Osteoblast (primary cell): ENCODE measurements at places on chromosomes 16 and 17. TPM values are rescaled to one million over a fixed set of nuclear protein-coding genes. Genes with fewer than 3 reads are reported as not detected.

DNA sequence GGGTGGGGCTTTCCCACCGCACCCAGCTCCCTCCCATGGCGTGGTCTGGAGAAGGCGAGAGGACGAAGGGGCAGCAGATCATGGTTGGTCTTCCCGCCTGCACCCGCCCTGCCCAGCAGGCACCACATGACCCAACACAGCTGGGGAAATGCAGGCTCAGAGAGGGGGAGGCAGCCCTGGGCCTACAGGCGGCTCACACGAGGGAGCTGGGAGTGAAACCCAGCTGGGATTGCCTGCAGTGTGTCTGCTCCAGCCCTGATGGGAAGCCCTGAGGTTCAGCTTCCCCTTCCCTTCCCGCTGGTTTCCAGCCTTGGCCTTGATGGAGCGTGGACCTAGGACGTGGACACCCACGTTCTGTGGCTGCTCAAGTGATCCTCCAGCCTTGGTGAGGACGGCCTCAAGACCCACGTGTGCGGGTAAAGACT is 20.0 kb upstream of the PABPN1L start:
- H3K4me1 ChIP-seq = no peaks in the 10 kb centered on the region
- no peak for DNase-seq
- H3K36me3 ChIP-seq = no peaks in the 10 kb centered on the region
- H3K27ac ChIP-seq = no peak overlapping the region

DNA sequence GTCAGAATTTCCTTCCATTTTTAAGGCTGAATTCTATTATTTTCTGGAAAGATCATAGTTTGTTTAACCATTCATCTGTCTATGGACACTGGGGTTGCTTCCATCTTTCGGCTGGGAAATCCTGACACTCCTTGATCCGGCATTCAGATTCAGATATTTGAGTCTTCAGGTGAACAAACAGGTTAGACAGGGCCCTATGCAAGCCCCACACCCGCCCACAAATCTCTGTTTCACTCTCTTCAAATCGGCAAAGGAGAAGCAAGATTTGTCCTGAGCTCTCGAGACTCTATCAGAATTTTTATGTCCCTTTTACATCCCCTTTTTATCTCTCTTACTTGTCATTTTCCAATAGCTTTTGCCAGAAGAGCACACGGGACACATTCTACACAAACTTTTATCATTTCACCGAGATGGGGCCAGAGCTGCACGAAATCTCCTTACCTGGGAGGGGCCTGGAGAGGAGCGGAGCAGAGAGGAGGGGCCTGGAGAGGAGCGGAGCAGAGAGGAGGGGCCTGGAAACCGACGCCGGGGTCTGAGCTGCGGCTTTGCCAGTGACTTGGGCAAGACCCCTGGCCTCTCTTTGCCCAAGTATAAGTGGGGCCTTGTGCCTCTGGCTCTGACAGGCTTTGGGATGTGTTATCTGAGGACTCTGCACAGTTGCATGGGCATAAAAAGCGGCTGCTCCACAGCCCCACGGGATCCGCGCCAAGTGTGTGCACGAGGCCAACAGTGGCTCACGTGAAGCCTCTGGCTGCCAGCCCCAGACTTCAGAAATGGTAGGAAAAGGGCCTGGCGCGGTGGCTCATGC is 54.3 kb upstream of the RBFOX3 start:
- peaks cover 7% of the 10 kb centered on the region for H3K27me3 ChIP-seq
- no peaks in the 10 kb centered on the region for H3K4me1 ChIP-seq
- DNase-seq = no peak
- no peaks in the 10 kb centered on the region for H3K36me3 ChIP-seq

DNA sequence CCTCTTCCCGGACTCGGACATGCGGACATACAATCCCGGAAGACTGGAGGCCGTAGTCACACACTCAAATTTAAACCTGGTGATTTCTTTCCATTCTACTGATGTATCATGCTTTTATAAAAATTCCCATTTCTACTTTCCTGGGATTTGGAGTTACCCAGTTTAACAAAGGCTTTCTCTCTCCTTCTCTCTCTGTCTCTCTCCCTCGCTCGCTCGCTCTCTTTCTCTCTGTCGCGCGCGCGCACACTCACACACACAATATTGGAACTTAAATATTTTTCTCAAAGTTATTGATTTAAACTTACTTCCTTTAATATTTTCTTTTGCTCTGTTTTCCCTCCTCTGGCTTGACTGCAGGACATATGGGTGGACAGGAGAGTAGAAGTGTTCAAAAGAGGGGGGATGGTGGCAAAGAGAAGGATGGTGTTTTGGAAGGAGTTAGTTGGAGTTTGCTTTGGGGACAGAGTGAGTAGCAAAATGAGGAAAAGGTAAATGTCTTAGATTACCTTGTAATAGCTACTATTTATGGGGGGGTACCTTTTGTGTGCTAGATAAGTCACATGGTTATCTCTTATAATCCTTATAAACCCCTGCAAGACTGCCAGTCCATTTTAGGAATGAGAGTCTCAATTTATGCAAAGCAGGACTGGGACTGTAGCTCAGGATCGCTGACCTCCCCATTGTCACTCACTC is 878 bp upstream of the TRIM25 start:
- H3K36me3 ChIP-seq = no peaks in the 10 kb centered on the region
- no peaks in the 10 kb centered on the region for H3K27me3 ChIP-seq
- H3K4me3 ChIP-seq = peak overlapping the region; percentile 83
- no peak for DNase-seq

- no peak overlapping the region for H3K27ac ChIP-seq
- no peaks in the 10 kb centered on the region for H3K36me3 ChIP-seq
- no peak for DNase-seq
- peaks cover 25% of the 10 kb centered on the region for H3K27me3 ChIP-seq
Measured at GRCh38 chr17:66930933-66931332, 33.6 kb upstream of the CACNG4 start.

DNA sequence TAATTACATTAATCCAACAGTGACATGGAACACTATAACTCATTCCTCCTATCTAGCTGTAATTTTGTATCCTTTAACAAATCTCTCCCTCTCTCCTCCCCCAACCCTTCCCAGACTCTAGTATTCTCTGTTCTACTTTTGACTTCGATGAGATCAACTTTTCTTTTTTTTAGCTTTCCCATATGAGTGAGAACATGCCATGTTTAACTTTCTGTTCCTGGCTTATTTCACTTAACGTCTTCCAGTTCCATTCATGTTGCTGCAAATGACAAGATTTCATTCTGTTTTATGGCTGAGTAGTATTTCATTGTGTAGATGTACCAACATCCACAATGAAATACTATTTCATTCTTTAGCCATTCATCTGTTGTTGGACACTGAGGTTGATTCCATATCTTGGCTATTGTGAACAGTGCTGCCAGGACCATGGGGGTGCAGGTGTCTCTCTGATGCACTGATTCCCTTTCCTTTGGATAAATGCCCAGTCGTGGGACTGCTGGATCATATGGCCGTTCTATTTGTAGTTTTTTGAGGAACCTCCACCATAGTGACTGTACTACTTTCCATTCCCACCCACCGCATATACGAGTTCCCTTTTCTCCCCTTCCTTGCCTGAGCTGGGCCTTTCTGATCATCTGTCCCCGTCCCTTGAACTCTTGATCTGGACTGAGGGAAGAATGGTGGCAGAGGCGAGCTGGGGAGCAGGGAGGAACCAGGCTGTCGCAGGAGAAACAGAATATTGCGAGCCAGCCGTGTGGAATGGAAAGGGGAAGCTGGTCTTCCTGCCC is 7.7 kb upstream of the CEP295NL start:
- H3K4me1 ChIP-seq = peaks cover 1% of the 10 kb centered on the region
- no peak overlapping the region for H3K4me3 ChIP-seq
- no peak overlapping the region for H3K27ac ChIP-seq
- no peaks in the 10 kb centered on the region for H3K27me3 ChIP-seq
- no peak for DNase-seq
- peaks cover 5% of the 10 kb centered on the region for H3K36me3 ChIP-seq

DNA sequence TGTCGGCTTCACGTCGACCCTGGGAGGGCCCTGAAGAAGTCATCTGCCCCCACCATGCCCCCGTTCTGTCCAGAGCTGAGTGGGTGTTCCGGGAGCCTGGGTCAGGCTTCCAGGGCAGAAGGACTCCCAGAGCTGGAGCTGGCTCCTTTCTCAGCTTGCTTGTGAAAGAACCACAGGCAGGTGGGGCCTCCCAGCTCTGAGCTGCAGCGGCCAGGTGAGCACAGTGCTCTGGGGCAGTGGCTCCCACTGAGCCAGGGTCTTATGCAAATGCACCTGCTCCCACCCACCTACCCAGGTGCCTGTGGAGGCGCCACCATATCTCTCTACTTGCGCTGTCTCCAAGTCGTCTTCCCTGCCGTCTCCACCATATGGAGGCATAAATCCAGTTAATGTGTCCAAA is 140.0 kb upstream of the RPL38 start:
- H3K4me3 ChIP-seq = no peak overlapping the region
- H3K27me3 ChIP-seq = no peaks in the 10 kb centered on the region
- no peak overlapping the region for H3K27ac ChIP-seq

- no peaks in the 10 kb centered on the region for H3K4me1 ChIP-seq
- no peaks in the 10 kb centered on the region for H3K36me3 ChIP-seq
- no peak overlapping the region for H3K4me3 ChIP-seq
- no peaks in the 10 kb centered on the region for H3K27me3 ChIP-seq
- no peak overlapping the region for H3K27ac ChIP-seq
- DNase-seq = no peak
Measured at GRCh38 chr16:74975591-74975990, 9.3 kb downstream of the WDR59 start.

DNA sequence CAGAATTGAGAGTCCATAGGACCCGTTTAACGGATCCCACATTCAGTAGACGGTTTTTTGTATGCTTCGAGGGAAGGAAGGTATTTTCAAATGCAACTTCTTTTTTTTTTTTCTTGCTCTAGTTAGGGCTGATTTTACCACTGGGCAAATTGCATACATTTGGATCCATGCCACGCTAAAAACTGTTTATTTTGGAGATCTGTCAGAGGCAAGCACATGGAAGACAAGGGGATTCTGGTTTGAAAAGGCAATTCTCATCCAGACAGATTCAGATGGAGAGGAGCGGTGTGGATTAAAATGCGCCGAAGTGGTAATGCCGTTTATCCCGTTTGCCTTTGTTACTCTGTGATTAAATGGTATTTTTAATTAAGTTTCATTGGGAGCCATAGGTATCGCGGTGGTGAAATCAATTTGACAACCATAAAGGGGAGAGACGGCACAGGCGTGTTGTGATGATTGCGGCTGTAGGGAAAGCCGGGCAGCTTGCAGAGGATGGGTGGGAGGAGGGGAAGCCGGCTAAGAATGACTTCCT is 170.4 kb downstream of the IRX3 start:
- peaks cover 4% of the 10 kb centered on the region for H3K4me1 ChIP-seq
- H3K27ac ChIP-seq = no peak overlapping the region
- no peak for DNase-seq
- no peak overlapping the region for H3K4me3 ChIP-seq
- H3K36me3 ChIP-seq = no peaks in the 10 kb centered on the region

DNA sequence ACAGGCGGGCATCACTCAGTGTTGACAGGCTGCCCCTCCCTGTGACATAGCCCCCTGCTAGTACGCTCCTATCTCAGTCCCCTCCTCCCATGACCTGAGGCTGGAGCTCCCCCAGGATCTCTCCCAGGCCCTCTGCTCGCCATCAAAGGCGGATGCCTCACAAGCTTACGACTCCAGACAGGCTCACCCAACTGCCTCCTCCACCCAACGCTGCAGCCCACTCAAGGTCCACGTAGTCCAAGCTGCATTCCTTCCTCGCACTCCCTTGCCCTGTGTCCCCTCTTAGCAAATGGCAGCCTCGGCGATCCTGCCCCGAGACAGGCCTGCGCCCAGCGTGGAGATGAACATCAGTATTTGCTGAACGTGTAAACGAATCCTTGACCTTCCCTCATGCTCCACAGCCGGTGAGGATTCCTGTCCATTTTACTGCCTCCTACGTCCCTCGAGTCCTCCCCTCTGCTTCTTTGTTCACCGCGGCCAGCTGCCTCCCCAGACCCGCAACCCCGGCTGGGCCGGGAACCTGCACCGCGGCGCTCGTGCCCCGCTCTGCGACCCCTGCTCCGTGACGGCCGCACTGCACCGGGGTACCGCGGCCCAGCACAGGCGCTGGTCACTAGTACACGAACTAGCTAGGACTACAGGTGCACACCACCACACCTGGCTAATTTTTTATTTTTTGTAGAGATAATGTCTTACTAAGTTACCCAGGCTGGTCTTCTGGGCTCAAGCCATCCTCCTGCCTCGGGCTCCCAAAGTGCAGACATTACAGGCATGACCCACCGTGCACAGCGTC is 838 bp upstream of the TMEM97 start:
- no peaks in the 10 kb centered on the region for H3K36me3 ChIP-seq
- H3K27me3 ChIP-seq = no peaks in the 10 kb centered on the region
- no peak overlapping the region for H3K27ac ChIP-seq
- DNase-seq = no peak

GRCh38 chr16:51544851-51545467 is 393.9 kb upstream of the SALL1 start:
- no peak overlapping the region for H3K27ac ChIP-seq
- no peaks in the 10 kb centered on the region for H3K4me1 ChIP-seq
- H3K4me3 ChIP-seq = no peak overlapping the region
- no peaks in the 10 kb centered on the region for H3K36me3 ChIP-seq
- H3K27me3 ChIP-seq = no peaks in the 10 kb centered on the region

GRCh38 chr16:35011-35677 is 18.3 kb downstream of the POLR3K start:
- H3K4me1 ChIP-seq = no peaks in the 10 kb centered on the region
- no peaks in the 10 kb centered on the region for H3K27me3 ChIP-seq
- H3K4me3 ChIP-seq = no peak overlapping the region
- no peak for DNase-seq
- no peaks in the 10 kb centered on the region for H3K36me3 ChIP-seq
- no peak overlapping the region for H3K27ac ChIP-seq

DNA sequence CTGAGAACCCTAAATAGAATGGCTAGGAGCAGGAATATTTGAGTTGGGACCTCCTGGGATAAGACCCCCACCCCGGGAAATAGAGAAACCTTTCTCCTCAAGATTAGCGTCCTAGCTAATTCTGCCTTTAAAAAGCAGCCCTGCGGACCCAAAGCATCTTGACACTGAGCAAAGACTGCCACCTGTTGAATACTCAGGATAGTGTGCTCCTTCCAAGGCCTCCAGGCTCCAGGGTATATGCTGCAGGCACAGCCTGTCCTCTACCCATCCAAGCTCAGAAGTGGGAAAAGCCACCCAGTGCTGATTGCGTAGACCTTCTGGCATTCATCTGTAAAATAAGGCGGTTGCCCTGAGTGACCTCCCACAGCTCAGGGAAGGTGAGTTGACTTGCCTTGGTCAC is 456.2 kb upstream of the DYNLRB2 start:
- H3K27me3 ChIP-seq = no peaks in the 10 kb centered on the region
- H3K36me3 ChIP-seq = no peaks in the 10 kb centered on the region

DNA sequence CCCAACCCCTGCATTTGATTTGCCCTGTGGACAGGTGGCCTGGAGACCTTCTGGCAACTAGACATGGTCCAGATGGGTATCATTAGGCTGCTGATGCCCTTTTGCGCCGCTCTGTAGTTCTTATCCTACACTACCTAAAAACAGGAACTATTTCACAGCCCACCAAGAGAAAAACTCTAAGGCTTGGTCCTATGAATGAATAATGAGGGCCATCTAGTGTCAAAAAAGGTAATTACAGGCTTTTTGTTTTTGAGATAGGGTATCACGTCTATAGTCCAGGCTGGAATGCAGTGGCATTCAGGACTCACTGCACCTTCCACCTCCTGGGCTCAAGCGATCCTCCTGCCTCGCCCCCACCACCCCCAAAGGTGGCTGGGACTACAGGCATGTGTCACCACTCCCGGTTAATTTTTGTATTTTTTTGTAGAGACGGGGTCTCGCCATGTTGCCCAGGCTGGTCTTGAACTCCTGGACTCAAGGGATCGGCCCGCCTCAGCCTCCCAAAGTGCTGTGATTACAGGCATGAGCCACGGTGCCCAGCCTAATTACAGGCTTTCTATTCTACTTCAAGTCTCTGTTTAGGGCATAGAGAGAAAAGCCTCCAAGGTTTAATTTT is 20.9 kb downstream of the COIL start:
- H3K36me3 ChIP-seq = peaks cover 37% of the 10 kb centered on the region
- H3K4me3 ChIP-seq = no peak overlapping the region
- H3K4me1 ChIP-seq = peaks cover 3% of the 10 kb centered on the region
- no peaks in the 10 kb centered on the region for H3K27me3 ChIP-seq
- peak; percentile 86 for DNase-seq
- H3K27ac ChIP-seq = peak overlapping the region; percentile 39

The NTHL1 gene
- 22.8 and 24.8 TPM in 2 replicates for total RNA-seq
